Activated T-helper 1 cell treated with anti-CD3 and anti-CD28 coated beads, Interleukin-2, amount 50 U/mL, for 16 hours (primary cell): ENCODE measurements at places on chromosomes 6 and 20.

DNA sequence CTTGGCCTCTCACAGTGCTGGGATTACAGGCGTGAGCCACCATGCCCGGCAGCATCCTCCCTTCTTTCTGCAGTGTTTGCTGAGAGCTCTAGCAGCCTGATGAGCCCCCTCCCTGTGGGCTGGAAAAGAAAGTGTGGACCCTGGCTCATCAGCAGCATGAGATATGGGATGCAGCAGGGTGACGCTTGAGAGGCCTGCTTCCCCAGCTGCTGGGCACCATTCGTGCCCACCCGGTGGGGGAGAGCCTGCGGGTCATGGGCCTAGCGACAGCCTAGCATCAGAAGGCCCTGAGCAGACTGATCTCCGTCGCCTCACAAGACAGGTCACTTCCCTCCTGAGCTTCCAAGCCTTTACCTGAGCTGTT, 16.0 kb upstream of the CCDC167 start:
- no peak for DNase-seq

DNA sequence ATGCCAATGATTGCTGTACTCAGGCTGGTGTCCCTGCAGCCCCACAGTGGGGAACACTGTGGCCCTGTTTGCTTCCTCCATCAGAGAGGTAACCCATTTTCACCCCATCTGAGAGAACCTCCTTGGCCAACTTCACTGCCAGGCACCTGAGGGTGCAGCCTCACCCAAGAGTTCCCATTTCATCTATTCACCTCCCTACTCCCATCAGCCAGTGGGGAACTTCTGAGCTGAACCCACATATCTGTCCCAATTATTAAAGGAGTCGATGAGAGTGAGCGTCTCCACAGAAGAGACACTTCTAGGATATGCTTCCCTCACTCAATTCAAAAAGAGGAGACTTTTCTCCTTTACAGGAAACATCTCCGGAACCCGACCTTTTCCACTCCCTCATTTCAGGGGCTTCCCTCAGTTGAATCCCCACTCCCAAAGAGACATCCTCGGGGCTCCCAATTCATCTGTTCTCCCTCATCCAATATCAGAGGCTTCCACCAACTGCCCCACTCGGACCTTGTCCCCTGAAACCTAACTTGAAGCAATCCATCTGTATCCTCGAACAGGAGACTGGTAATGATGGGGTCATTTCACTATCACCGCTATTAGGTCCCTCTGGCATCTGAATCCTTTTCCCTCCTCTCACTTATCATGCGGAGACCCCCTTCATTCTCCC, 988 bp downstream of the UBE2V1 start:
- no peak for DNase-seq

GRCh38 chr20:11753155-11753554, 164.5 kb upstream of the BTBD3 start:
- no peak for DNase-seq

DNA sequence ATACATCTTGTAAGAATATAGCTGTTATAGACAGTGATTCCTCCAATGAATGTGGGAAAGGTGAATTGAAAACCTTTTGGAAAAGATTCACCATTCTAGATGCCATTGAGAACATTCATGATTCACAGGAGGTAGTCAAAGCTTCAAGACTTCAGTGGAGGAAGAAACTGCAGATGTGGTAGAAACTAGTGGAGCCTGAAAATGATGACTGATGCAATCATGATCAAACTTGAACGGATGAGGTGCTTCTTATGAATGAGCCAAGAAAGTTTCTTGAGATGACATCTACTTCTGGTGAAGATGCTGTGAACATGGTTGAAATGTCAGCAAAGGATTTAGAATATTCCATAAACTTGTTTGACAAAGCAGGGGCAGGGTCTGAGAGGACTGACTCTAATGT, 66.7 kb upstream of the C6orf118 start:
- no peak for DNase-seq

- DNase-seq, result no peak
Observed at GRCh38 chr6:39870950-39871349, 63.3 kb downstream of the MOCS1 start.

DNA sequence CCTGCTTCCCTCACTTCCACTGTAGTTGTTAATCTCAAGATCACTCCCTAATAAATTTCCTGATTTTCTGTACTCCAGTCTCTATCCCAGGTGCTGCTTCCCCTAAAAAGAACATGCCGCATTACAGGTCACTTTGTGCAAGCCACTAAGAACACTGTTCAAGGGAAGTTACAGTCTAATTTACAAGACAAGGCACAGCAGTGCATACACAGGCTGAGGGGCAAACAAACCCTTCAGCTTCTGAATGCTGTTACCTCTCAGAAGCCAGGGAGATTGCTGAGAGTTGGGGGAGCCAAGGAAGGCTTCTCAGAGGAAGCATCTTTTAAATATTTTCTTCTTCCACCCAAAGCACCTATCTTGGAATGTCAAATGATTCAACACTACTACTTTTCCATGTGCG, 445.3 kb upstream of the FLRT3 start:
- no peak for DNase-seq

GRCh38 chr6:25083784-25084507, 148.2 kb upstream of the RIPOR2 start:
- DNase-seq, result no peak

DNA sequence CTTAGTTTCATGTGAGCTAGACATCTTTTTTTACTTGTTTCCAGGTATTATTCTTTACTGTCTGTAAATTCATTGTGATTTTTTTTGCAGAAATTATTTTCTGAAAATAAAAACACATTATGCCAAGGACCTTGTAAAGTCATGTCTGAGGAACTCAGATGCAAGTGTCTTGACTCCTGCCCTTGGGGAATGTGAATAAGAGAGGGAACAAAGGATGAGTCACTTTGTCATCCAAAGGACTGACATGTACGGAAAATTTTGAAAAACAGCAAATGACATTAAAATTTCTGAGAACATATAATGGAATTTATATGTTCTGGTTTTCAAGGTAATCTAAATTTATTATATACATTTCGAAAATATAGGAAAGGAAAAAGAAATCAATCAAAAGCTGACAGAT, 660.4 kb downstream of the CD109 start:
- DNase-seq, result no peak
